Activated T-cell treated with anti-CD3 and anti-CD28 coated beads for 24 hours (primary cell): ENCODE measurements at places on chromosomes 1 and 21.

DNA sequence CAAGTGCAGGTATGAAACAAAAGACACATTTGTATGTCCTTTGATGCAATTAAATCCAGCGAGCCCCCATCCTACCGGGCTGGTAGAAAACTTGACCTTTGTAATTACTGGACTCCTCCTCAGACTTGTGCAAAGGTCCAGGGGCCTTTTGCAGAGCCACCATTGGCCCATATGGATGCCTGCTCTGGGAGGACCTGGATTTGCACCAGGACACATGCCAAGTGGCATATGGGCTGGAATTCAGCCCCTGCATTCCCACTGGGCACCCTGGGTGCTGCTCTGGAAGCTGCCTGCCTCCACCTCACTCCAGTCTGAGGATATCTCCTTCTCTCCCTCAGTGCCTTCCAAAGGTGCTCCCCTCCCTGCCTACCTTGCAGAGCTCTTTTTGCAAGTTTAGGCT is 36.0 kb downstream of the LACTBL1 start:
- DNase-seq = no peak

GRCh38 chr21:42962380-42963007 is 11.9 kb upstream of the PKNOX1 start:
- no peak for DNase-seq

GRCh38 chr1:182897696-182898095 is 55.3 kb downstream of the SHCBP1L start:
- DNase-seq = no peak

- no peak for DNase-seq
Observed at GRCh38 chr1:235244974-235245592, 82.9 kb downstream of the ARID4B start.

DNA sequence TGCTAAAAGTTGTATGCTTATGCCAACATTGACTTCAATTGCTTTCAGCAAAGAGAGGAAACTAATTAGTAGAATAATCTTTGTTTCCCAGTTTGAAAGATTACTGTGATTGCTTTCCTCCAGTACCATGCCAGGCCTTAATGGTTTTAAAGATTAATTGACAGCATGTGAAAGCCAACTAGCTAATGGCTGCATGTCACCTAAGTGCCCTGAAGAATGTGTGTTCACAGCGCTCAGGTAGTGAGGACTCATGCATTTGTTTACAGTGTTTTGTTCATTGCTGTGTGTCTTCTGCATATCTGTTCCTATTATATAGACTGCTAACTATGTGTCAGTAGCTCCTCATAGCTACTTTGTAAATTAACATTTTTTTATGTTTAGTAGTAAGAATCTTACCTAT is 335.6 kb downstream of the LRRIQ3 start:
- no peak for DNase-seq

DNA sequence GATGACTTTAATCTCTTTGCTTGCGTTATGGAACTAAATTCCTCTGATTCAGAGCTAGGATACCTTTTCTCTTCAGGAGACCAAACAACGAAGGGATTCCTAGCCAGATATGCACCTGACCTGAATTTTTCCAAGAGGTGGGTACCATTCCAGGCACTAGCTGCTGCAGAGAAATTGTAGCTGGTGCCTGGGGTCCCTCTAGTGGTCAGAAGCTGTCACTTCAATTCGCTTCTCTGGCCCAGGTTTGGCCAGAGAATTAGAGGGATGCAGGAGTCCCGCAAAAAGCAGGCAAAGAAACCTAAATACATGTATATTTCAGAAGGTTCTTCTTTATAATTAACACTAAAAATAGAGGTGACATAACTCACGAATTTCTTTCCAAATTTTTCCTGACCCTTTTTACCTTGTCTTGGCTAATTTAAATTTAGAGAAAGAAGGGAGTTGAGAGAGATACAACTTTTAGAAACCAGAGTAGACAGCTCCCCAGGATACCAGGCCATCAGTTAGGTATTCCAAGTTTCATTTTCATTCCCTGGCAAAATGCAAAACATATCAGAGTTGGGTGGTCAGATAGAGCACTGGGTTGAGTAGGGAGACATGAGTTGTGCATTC is 9.6 kb downstream of the ACKR1 start:
- peak; percentile 35 for DNase-seq

DNA sequence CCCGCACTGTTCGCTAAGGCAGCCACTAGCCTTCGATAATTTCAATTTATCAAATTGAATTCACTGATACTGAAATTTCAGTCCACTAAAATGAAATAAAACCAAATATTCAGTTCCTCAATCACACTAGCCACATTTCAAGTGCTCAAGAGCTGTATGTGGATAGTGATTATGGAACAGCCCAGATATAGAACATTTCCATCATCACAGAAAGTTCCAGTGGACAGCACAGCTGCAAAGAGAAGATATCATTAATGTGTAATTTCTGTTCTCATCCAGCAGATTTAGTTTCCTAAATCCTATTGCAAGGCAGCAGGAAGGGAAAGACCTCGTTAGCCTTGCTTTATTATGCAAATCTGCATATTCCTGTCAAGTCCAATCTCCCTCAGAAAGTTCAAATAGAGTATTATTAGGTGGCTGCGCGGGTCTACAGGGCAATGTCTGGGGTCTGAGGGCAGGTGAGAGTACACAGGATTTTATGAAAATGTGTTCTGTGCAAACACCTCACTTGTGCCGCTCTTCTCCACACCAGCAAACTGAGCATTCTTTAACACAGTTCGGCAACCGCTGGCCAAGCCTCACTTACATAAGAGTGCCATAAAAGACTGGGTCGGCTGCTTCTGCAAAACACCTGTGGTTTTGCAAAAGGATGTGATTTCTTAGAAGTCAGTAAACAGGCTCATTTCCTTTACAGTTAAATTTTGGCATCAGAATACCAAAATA is 22.4 kb downstream of the CAPZB start:
- no peak for DNase-seq

DNA sequence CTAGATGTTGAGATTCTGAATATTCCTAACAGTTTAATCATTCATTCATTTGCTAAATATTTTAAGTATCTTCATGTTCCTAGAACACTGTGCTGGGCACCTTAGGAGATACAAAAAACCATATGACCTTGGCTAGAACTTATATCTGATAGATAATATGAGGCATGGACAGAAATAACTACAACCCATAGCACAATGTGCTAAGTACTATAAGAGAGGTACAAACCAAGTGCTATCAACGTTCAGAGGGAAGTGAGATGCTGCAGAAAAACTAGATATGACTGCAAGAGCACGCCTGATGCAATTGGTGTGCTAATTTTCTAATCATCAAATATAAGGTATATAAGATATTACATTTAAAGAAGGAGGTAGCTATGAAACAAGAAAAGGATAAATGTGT is 10.7 kb downstream of the NMNAT2 start:
- DNase-seq = no peak

DNA sequence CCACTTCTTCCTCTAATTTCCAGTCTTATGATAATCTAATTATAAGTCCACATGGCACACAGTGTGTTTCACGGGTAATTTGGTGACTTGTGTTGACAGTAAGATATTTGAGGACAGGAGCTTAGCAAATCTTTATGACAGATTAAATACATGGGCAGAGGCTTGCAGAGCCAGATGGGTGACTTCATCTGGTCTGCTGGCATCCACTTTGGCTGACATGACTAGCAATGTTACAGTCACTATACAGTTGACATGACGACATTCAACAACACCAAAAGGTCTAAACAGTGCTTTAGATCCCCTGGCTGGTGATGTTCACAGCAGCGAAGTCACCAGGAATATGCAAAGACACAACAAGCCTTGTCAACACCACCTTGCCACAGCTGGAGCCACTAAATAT is 147.2 kb downstream of the ETS2 start:
- DNase-seq = no peak

DNA sequence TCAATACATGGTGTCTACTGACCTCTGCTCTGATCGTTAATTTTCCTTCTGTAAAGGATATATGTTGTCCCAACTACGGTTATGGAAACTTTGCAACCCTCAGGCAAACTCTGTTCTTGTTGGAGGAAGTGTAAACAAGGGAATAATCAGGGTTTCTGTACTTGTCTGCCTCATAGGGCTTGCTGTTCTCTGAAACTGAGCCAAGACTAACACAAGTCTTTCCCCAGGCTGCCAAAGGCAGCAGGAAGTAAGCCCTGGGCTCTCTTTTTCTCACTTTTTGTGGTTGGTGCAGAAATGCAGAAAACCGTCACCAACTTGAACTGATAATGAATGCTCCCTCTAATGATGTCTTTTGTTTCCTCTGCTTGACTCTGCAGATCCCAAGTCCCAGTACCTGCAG is 7.6 kb downstream of the CYP4X1 start:
- DNase-seq = no peak

DNA sequence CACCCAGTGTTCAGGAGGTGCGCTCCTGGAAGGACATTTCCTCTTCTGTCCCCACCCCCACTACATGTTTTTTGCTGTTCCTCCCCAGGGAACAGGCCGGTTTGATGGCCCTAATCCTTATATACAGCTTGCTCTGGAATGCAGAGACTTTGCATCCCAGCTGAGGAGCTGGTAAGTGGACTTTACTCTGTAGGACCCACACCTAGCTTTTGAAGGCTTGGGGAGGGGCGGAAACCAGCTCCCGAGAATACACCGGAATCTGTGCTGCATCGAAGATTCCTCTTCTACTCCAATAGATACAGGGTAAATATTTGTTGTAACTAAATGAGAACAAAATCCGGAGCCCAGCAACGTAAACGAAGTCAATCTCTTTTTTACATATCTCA is 1.2 kb upstream of the CGN start:
- DNase-seq = no peak

- no peak for DNase-seq
Observed at GRCh38 chr1:62621907-62622306, 24.6 kb downstream of the ANGPTL3 start.

- no peak for DNase-seq
Observed at GRCh38 chr1:236829085-236829484, 34.0 kb downstream of the MTR start.

GRCh38 chr1:52920791-52921291 is 699 bp downstream of the ECHDC2 start:
- no peak for DNase-seq

- DNase-seq = no peak
Observed at GRCh38 chr1:106751002-106751401, 305.5 kb upstream of the PRMT6 start.

GRCh38 chr1:239854922-239855321 is 236.8 kb upstream of the FMN2 start:
- DNase-seq = no peak

DNA sequence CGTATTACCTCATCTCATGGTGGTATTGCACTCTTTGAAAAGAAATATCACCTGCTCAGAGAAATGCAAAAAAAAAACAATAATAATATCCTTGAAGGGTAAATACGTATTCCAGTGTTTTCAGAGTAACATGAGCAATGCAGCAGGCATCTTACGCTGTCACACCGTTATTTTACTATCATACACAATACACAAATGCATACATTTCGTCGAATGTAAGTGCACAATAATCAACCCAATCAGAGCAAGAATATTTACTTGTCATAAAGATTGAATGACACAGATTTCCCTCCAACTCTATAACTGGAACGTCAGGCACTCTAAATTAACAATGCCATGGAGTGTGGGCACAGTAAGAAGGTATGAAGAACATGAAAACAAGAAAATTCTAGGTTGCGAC is 1050.1 kb downstream of the PLA2G4A start:
- DNase-seq = no peak

DNA sequence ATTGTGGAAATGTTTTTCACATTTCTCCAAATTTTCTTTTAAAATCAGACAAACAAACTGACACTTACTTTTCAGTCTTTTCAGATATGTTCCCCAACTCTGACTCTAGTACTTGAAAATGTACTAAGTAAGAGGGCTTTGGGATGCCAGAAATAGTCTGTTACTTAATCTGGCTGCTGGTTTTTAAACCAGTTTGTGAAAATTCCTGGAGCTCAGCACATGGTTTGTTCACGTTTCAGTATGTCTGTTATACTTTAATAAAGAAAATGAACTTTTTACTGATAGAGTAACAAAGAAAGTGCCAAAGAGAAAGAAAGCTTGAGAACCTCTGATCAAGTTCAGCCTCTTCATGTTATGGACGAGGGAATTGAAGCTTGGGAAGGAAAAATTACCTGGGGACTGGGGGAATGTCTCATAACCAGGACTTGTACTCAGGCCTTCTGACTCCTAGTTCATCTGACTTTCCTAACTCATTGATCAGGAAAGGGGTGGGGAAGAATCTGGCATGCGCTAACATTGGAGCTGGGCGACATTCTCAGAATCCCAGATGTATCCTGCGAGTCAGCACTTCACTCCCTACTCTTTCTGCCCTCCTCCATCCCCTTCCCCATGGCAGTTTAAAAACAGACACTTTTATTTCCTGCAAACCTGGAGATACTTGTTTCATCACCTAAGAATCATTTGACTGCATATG is 30.8 kb upstream of the DNAJC6 start:
- no peak for DNase-seq

DNA sequence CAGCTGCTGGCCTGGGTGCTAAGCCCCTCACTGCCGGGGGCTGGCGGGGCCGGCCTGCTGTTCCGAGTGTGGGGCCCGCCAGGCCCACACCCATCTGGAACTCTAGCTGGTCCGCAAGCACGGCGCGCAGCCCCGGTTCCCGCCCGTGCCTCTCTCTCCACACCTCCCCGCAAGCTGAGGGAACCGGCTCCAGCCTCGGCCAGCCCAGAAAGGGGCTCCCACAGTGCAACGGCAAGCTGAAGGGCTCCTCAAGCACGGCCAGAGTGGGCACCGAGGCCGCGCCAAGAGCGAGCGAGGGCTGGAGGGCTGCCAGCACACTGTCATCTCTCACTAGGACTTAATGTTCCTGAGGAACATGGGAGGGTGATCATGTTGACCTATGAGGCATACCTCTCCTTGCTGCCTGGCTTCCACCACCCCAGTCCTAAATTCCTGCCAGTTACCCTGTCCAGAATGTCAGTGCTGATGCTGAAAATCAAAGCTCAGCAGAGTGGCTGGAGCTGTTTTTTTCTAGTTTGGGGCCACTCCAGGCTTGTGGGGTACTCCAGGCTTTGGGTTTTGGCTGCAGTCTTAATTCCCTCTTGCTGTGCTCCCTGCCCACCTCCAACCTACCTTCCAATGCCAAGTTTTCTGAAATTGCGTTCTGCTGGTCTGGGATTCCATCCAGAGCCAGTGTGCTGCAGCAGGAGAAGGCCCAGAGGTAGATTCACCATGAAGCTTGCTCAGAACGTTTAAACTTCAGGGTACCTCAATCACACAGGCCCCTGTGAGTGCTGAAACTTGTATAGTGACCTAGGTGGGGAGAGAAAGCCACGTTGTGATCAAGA is 44.2 kb upstream of the LPGAT1 start:
- DNase-seq = no peak
